Adipocyte (in vitro differentiated cells): ENCODE measurements at places on chromosomes 12 and 14.

- DNase-seq = no peak
Observed at GRCh38 chr14:95834496-95834895, 42.1 kb upstream of the TUNAR start.

- peak; percentile 52 for DNase-seq
Observed at GRCh38 chr12:92786045-92786444, 83.3 kb downstream of the PLEKHG7 start.

GRCh38 chr12:99146185-99146584, 501.1 kb downstream of the APAF1 start:
- DNase-seq = no peak

- peak; percentile 84 for DNase-seq
Observed at GRCh38 chr12:30796313-30796780, 41.6 kb upstream of the CAPRIN2 start.

DNA sequence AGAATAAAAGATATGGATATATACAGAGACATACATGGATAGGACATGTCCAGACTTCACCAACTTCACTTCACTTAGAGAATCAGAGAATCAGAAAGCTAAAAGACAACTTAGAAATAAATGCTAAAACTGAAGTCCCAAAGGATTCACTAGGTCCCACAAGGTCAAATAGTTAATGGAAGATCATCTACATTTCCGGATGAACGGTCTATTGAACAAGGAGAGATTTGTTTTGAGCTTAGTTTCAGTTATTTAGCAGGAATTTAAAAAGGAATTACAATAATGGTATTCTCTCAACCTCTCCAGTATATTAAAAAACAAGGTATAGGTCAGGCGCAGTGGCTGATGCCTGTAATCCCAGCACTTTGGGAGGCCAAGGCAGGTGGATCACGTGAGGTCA, 187.0 kb downstream of the MED13L start:
- DNase-seq = no peak

GRCh38 chr12:112418273-112418607, 507 bp upstream of the PTPN11 start:
- no peak for DNase-seq

GRCh38 chr12:52191841-52192791, at the start of gene KRT80:
Gene KRT80, minus strand, starts transcription at chr12:52192014. Its CDS starts 112 bp downstream, at chr12:52191902.
- DNase-seq = peak; percentile 99

GRCh38 chr12:66240096-66240820, 51.2 kb downstream of the IRAK3 start:
- no peak for DNase-seq

DNA sequence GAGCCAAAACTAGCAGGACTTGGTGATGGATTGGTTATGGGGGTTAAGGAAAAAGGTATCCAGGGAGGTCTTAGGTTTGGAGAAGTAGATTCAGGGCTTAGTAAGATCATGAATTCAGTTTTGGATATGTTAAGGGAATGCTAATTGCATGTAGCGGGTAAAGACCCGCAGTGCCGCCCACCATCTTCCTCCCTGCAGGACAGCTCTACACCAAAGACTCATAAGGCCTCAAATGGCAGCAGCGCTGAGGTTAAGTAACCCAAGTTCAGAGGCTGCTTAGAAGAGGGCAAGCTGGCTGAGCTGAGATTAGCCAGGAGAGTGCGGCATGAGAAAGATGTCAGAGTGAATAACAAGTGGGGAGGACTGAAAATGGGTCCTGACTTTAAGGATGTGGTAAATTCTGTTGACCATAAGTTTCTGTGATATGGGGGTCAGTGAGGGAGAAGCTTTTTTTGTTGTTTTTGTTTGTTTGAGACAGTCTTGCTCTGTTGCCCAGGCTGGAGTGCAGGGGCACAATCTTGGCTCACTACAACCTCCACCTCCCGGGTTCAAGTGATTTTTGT, 26.2 kb downstream of the RAD9B start:
- DNase-seq = no peak
